Activated T-helper 1 cell treated with Interleukin-2 at 50 U/mL for 16 hours (primary cell): ENCODE measurements at places on chromosomes 1 and 21.

DNA sequence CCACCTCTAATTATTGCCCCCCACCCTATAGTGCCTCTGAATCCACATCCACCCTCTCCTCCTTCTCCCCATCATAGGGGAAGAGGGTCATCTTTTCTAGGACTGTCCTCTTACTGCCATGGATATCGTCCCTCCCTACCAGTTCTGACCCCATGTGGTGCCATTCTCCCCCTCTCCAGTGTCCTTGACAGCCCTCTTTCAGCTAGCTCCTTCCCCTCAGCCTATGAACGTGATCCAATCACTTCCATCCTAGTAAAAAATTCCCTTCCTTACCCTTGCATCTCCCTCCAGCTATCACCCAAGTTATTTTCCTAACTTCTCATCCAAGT, 172.7 kb downstream of the RRAGC start:
- no peak for DNase-seq

DNA sequence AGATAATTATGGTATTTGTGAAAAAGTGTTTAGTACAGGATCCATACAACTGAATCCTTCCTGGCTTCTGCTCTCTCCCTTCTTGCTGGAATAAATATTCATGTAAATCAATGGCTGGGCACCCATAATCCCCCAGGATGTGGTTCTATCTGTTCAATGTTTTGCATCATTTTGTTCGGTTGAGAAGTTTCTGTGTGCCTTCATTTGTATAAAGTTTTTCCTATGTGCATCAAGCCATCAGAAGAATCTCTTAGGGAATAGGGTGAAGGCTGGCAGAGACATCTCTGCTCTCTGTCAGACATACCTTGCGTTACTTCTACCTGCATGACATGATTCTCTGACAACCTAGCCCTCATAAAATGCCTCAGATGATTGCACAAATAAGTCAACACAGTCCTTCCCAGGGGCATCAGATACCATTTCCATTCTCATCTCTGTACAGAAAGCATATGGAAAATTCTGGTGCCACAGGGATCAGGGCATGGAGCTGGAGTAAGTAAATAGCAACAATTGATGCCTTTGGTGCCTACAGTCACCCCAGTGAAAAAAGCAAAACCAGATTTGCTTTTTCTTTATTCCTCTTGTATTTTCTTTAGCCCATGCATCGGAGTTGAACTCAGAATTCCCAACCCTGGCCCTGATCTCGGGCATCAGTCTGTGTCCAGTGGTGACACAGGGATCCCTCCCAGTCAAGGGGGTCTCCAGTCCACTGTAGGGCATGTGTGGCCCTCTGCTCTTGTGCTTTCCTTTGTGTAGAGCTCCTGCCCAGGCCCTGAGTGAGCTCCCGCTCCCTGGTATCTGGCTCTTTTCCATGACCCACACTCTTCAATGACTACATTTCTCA, 39.7 kb upstream of the ATP1A1 start:
- no peak for DNase-seq

DNA sequence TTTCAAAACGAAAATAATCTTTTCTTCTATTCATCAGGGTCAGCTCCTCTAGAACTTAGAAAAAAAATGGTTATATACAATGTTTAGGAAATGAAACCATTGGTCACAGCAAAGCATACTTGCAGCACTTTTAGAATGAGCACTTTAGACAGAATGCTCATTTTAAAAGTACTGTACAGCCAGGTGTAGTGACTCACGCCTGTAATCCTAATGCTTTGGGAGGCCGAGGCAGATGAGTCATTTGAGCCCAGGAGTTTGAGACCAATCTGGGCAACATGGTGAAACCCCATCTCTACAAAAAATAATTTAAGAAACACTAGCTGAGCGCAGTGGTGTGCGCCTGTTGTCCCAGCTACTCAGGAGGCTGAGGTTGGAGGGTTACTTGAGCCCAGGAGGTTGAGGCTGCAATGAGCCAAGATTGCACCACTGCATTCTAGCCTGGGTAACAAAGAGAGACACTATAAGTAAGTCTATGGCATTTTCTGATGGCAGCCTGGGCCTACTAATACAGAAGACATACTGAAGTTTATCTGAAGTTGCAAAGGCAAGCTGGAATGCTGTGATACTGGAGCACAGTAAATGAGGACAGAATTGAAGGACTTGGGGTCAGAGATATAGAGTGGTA, 48.9 kb upstream of the ZNF326 start:
- DNase-seq, result no peak

- DNase-seq, result peak; percentile 25
These were observed 32.8 kb upstream of the IFNAR2 start for GRCh38 chr21:33196941-33197374.

GRCh38 chr1:24952413-24952841, 22.4 kb upstream of the RUNX3 start:
- DNase-seq, result no peak

DNA sequence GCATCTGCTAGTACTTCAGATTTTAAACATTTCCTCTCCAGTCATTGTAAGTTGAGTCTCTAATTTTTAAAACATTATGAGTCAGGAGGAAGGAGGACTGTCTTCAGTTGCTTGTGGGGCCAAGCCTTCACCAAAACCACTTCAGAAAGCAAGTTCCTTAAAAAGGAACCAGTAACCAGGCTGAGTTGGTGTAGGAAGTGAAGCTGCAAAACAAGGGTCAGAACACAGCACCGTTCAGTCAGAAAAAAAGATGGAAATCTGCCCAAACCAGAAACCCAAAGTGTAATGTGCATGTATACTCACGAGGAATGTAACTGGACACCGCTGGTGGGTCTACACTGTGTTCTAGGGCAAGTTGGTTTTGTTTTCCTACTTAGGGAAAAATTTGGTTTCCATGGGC, 402.1 kb downstream of the SETD4 start:
- no peak for DNase-seq

DNA sequence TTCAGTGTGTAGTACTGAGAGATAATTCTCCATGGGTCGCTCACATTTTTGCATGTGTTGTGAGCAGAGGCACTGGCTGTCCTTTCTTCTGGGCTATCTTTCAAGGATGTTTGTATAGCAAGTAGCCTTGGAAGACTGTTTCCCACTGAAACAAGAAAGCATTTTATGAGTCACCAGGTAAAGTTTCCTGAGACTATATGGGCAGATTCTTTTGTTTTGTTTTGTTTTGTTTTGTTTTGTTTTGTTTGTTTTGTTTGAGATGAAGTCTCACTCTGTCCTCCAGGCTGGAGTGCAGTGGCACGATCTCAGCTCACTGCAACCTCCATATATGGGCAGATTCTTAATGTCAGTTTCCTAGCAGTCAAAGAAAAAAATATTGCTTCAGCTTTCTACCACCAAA, 912.6 kb downstream of the TTLL7 start:
- DNase-seq, result no peak

DNA sequence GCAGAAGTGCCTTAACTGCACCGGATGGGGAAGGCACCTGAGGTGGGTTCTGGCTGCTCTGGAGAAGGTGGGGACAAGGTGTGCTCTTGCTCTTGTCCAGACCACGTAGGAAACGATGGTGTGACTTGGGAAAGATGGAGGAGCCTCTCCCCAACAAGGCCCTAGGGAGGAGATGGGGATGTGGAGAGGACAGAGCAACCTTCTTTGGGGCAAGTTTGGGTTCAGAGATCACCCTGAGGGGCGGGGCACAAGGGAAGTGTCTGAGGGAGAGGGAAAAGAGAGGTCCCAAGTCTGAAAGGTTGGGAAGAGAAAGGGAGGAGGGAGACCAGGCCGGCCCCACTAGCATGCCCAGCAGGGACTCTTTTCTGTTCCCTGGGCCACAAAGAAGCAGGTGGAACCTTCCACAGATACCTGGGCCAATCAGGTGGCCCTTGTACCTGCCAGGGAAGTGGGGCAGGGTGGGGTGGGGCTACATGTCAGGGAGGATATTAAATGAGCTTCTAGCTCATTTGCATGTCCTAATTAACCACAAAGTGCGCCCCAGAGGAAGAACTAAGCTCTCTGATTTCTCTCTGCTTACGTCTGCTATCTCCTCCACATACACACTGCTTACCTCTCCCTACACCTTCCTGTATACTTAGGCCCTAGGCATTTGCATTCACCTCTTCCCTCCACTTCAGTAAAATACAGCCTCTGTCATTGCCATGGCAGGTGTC, 15.9 kb downstream of the INKA2 start:
- no peak for DNase-seq

DNA sequence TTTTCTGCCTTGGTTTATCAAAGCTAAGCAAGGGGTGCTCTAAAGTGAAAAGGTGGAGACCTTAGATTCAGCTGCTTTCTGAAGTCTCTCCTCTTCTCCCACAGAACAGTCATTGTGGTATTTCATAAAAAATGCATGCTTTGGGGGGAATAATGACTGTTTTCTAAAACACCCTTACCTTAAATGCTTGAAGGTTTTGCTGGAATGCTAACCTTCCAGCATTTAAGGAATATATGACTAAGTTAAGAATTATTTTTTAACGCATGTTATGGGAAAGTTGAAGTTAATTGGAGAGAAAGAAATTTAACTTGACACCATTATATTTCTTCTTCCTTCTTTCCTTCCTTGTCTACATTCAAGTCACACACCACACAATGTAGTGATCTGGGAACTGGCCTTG, 162.5 kb downstream of the ROR1 start:
- no peak for DNase-seq

- DNase-seq, result no peak
These were observed 20.9 kb downstream of the GADD45A start for GRCh38 chr1:67705735-67706453.

- no peak for DNase-seq
These were observed 63.6 kb downstream of the UBE2U start for GRCh38 chr1:64266991-64267390.

- no peak for DNase-seq
These were observed 42.2 kb upstream of the KANK4 start for GRCh38 chr1:62361431-62361830.

GRCh38 chr1:184379111-184379752, 7.6 kb upstream of the C1orf21 start:
- no peak for DNase-seq

DNA sequence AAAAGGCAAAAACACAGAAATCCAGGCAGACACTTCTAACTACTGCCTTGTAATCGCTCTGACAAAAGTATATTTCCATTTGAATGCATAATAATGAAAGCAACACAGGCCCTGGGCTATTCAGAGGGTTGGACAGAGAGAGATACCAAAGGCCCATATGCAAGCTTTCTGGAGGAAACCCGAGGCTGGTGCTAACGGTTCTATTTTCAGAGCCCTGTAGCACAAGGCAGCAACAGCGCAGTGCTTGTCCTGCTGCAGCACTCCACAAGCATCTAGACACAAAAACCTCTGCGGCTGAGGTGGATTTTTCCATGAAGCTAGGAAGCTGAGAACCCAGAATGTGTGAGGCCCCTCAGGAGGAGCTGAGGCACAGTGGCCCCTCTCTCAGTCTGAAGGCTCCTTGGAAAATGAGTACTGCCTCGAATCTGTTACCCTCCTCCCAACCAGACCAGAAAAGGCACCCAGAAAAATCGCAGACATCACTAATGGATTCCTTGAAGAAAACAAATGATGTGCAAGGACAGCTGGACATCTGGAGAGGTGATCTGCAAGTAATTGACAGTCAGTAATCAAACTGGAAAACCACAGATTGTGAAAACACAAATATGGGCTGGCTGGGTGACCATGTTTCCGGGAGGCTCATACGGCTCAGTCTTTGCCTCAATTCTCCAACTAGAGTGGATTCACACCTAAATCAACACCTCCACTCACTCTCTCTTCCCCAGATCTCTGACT, 54.0 kb downstream of the COLGALT2 start:
- DNase-seq, result no peak

- no peak for DNase-seq
These were observed 4.9 kb downstream of the GREM2 start for GRCh38 chr1:240607006-240607405.

DNA sequence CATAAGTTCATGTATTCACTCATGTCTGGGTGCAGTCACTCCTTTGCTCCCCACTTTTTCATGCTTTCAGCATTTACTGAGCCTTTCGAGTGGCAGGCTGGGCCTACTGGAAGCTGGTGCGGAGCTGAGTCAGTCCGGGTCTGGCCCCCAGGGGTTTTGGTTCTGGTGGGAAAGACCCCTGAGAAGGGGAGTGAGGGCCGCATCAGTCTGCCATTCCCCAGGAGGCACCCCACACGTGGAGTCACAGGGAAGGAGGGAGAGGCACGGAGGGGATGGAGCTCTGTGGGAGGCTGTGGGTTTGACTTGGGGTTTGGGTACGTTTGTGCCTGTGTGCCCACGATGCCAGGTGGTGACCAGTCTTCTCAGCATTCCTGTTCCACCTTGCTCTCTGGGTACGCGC, 87.9 kb downstream of the PTPRU start:
- DNase-seq, result no peak

DNA sequence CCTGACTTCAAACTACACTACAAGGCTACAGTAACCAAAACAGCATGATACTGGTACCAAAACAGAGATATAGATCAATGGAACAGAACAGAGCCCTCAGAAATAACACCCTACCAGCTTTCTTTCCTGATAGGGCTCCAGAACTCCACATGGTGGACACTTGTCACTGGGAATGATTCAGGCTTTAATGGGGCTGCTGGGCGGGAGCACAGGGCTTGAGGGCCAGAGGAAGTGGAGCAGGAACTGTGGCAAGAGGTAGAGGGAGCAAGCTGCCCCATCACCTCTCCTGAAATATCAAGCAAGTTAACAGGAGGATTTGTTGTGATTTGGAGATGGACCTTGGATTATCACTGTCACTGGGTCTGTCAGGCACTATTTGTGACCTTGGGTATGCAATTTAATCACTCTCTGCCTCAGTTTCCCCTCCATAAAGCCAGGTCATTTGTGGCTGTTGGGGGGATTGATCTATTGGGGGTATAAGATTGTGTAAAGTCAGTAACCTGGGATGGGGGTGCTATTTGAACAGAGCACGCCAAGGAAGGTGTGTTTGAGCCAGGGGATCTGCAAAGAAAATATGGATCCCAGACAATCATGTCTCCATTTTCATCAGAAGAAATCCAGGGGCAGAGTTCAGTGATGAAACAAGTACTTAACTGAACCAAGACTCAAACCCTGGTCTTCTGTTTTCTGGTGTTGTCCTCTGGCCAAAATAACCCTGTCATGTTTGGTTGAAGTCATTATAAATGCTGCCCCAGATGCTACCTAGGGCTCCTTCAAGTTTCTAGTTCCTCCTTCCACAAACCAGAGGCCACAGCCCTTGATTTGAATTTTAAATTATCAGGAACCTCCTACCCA, 25.2 kb downstream of the ETS2 start:
- no peak for DNase-seq

- no peak for DNase-seq
These were observed 10.4 kb downstream of the DDX59 start for GRCh38 chr1:200659269-200659668.

DNA sequence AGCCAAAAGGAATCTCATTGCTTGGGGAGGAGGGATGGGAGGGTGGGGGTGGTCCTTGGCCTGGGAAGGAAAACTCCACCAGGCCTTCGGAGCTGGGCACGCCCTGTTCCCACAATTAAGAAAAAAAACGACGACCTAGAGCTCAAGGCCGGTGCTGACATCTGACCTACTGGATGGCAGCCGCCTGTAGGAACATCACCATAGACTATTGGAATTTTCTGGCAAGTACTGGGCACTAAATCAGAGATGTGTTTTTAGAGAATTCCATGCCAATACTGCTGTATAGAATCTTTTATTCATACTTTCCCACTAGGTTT, 729 bp downstream of the NADK start:
- DNase-seq, result no peak
